ENCODE measurements at places on chromosomes 3 and 15. TPM values are rescaled to one million over a fixed set of nuclear protein-coding genes. Genes with fewer than 3 reads are reported as not detected.
A peak's percentile ranks its signal among the peaks of the same experiment; 100 is the strongest.

RPLP1 gene
- 2,594 TPM for polyA plus RNA-seq

SNX22 gene
- 0.94 TPM for polyA plus RNA-seq

COL8A1 gene
- 2.1 TPM for polyA plus RNA-seq

HRG gene
- polyA plus RNA-seq, result 0.50 TPM

BOC gene
- 51.0 TPM for polyA plus RNA-seq

GOLGA8S gene
- 0.84 TPM for polyA plus RNA-seq

GRCh38 chr15:40369971-40370370 lies 12.0 kb downstream of the DISP2 start:
- no peak for DNase-seq

DNA sequence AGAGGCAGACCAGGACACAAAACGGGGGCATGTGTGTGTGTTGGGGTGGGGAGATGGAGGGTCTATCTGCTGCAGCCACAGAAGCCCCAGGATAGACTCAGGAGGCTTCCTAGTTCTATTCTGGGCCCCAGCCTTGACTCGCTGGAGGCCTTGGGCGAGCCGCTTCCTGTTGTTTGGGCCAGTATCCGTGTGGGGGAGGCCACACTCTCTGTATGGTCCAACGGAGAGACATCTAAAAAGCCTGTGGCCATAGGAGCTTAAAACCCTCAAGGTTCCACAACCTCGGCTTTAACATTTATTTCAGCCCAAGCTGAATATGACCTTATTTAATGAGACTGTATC lies 32.8 kb downstream of the POC1A start:
- DNase-seq, result peak; percentile 54

DNA sequence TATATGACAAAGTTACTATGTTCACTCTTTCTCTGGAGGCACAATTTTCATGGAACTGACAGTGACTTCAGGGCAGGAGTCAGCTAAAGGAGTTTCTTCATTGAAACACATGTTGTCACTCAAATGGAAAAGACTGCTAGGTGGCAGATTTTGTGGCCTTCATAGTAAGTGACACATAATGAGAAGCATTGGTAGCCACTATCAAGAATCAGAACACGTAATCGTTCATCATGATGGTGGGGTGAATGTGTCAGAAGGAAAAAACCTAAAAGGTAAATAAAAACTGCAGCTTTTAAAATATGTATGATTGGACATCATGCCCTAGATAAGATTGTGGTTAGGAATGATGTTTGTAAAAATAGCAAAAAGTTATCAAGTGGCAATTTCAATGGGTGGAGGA lies 1491.0 kb downstream of the SI start:
- no peak for DNase-seq

DNA sequence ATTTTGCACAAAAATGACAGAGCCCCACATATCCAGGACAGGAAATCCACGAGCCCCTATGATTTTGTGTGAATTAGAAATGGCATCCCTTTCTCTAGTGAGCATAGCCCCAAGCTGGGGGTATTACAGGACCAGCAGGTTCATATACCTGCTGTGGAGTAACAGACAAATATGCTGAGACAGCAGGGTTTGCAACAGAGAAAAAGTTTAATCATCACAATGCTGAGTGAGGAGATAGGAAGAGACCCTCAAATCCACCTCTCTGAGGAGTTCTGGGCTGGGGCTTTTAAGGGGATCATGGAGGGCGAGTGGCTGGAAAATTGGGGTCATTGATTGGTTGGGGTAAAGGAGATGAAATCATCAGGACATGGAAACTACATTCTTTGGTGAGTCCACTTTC lies 8.4 kb upstream of the MYZAP start:
- no peak for DNase-seq

DNA sequence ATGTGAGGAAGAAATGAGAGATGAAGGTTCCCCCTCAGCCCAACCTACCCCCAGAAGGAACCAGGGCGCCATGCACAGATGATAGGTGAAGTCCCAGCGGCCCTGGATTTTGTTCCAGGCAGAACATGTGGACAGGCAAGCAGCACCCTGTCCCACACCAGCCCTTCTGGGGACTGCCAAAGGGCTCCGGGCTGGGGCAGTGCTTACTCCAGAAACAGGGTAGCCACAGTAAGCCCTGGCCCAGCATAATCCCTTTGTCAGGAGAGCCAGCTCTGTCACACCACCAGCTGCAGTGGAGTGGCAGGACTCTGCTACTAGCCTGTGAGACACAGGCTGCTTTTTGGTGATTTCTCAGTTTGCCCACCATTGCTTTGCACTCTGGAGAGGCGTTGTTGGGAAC lies 6.3 kb downstream of the FBXL22 start:
- DNase-seq, result no peak

DNA sequence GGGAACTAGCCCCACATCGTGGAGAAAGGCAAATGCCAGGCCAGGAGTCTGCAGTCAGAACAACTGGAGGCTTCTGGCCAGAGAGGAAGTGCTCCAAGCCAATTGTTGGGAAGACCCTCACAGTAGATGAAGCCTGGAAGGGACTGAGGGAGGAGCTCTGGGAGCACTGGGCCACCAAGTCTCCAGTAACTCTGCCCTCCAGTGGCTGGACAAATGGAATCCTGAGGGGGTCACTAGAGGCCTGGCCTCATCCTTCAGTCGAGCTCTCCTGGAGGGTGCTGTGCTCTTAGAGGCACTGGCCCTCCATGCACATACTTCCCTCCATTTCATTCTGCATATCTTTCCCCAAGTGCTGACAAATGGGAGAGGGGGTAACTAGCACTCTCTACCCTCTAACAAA lies 103.0 kb downstream of the MYLK start:
- DNase-seq, result no peak

DNA sequence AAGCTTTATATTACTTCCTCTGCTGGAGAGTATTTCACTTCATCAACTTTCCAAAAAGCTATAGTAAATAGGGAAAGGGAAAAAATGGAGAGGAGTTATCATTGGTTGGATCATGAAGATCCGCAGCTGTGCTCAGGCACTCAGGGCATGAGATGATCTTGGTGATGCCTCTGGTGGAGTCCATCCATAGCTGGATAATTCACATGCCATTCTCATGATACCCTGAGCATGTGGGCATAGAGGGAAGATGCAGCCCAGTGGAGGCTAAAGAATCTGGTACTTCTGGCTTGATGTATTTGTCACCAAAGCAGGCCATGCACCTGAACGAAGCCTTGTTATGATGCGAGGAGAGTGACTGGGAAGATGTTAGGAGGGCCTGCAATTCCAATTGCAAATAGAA lies 150.2 kb downstream of the CHST2 start:
- no peak for DNase-seq

- DNase-seq, result no peak
Measured at GRCh38 chr3:195729476-195730251, 8.9 kb downstream of the MUC20 start.

DNA sequence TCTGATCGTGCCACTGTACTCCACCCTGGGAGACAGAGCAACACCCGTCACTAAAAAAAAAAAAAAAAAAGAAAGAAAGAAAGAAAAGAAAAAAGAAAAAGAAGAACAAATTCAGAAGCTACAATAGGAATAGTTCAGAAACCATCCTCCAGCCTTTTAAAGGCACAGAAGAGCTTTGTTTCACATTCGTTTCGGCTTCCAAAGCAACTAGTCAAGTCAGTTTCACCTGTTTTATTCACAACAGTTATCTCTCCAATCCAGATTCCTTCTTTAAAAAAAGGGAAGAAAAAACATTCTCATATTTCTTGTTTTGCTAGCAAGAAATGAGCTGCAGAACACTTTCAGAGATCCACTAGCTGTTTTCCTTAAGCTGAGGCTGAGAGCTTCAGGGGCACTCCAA lies 767.7 kb upstream of the CFAP20DC start:
- DNase-seq, result no peak

- peak; percentile 69 for DNase-seq
Measured at GRCh38 chr3:2568156-2568555, 469.5 kb downstream of the CNTN4 start.

DNA sequence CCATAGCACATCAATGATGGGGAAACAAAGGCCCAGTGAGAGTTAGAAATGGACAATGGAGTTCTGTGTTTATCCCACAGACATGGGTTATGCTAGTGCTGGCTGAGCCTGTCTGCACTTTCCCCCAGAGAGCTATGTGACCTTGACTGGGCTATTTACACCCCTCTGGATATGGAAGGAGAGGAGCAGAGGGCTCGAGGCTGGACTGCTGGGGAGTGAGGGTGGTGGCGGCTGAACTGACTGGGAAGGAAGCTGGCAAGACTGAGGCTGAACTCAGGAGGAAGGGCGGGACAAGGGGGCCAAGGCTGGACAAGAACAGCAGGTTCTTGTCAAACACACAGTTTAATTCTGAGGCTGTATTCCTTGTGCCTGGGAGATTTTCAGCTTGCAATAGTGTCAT lies 10.8 kb upstream of the INSYN1 start:
- no peak for DNase-seq

- DNase-seq, result no peak
Measured at GRCh38 chr15:67501836-67502461, 19.0 kb upstream of the C15orf61 start.

DNA sequence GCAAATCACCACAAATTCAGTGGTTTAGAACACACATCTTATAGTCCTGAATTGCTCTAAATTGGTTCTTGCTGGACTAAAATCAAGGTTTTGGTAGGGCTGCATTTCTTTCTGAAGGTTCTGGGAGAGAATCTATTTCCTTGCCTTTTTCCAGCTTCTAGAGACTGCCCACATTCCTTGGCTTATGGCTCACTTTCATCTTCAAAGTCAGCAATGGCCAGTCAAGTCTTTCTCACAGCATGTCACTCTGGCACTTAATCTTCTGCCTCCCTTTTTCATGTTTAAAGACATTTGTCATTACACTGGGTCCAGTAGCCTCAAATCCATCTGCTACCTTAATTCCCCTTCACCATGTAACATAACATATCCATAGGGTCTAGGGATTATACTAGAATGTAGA lies 149.0 kb downstream of the NEK10 start:
- DNase-seq, result no peak

- DNase-seq, result no peak
Measured at GRCh38 chr3:65080432-65080831, 392.6 kb upstream of the ADAMTS9 start.

- no peak for DNase-seq
Measured at GRCh38 chr3:37937156-37937555, 53.4 kb upstream of the VILL start.

DNA sequence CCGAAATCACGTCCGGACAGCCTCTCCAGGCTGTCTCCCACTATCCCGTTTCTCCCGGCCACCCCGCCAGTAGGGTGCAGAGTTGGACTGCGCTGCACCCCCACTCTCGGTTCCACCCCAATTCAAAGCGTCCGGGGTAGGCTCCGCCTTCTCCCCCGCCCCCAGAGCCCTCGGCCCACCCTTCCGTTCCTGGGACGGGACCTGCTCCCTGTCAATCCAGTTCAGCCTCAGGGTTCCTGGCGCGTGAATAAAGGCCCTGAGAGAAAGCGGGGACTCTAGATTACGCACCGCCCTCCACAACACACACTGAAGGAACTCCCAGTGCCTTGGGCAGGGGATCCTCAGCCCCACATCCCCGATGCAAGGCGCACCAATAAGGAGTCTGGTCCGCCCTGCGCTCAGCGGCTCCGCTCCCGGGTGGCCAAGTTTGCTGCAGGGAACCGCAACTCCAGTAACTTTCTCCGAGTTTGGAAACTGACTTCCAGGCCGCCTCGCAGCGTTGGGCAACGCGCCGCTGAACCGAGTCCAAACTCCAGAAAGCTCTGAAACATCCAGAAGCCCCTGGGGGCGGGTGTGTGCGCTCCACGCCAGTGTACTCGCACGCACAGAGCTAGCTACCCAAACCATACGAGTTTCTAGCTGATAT lies 1.9 kb downstream of the ADAMTS9 start:
- peak; percentile 98 for DNase-seq

GRCh38 chr3:76245073-76245472 lies 459.7 kb upstream of the ZNF717 start:
- DNase-seq, result no peak

DNA sequence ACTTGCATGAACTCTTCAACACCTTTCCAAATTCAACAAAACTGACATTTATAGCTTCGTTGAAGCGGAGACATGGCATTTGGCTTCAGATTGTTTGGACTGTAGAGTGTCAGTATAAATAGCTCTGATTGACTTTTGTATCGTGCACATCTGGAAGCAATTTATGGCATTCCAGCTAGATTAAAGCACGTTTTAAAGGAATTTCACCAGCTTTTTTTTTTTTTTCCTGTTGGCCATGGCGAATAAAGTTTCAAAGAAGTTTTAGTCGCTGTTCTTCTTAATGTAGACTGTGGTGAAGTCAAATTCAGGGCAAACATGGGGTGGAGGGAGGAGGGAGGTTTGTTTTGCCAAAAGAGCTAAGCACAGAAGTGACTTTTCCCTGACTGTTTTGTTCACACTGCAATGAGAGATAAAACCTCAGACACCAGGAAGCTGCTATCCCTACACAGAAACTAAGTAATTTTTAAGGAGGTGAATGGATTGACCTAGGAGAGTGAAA lies 391.0 kb upstream of the RARB start:
- peak; percentile 89 for DNase-seq

- DNase-seq, result no peak
Measured at GRCh38 chr15:71250936-71251583, 135.8 kb downstream of the THSD4 start.

GRCh38 chr3:110859993-110860392 lies 211.6 kb upstream of the NECTIN3 start:
- no peak for DNase-seq

DNA sequence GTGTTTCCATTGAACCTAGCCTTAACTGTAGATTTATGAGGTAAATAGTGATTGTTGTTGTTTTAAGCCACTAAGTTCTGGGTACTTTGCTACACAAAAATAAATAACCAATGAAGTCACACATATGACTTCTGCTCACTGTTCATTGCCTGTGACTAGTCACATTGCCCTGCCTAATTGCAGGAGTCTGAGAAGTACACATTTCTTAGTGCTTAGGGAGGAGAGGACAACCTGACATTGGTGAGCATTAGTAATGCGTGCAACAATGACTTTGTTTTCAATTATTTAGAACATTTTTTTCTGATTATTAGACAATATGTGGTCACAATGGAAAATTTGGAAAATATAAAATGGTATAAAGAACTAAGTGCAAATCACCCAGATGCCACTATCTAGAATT lies 133.2 kb upstream of the DAZL start:
- DNase-seq, result no peak

DNA sequence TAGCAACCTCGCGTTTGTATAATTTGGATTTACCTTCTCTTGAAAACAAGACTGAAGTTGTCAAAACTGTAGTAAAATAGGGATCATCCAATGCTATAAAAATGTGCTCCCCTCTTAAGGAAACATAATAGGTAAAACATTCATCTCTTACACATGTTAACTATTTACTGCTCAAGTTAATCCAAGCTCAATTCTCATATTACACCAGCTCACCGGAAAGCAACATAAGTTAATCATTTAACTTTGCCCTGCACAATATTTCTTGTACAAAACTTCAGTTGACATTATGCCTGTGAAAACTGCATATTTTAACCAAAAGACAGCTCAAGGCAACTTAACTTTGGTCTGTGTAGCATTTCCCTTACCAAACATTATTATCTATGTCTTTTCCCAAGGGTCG lies 634.2 kb downstream of the NAALADL2 start:
- DNase-seq, result no peak

Data from muscle of back (tissue), 13 donors.